ENCODE measurements at places on chromosomes 7 and 10.

DNA sequence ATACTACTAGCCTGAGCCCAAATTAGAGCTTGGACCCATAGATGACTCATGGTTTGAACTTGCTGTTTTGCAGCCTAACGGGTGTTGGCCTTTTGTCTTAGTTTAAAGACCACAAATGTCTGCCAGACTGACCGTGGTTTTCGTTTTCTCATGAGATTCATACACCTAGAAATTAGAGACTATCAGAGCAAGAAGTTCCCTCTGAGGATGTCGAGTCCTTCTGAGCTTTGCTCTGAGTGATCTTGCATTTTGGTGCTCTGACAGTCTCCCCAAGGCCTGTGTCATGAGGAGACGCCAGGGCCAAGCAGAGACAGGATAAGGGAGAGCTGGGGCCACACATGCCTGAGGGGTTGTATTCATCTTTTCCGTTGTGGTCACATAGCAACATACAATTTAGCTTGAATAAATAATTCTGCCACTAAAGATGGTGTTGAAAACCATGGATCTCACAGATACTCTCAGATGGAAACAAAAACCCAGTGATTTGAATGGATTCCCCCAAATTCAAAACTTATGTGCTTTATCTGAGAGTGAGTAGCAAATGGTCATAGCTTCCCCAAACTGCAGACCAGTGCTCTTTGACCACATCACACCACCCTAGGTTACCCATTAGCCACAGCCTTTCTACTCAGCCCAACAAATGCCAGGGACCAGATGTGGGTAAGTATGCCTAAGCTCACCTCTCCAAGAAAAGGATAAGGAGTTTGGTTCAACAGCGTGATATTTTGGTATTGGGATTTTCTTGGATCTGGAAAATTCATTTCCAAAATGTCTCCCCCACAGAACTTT, 762.0 kb upstream of the IGFBP3 start:
- no peak for DNase-seq

- no peak for DNase-seq
These were observed 31.9 kb downstream of the EBF3 start for GRCh38 chr10:129932182-129932581.

DNA sequence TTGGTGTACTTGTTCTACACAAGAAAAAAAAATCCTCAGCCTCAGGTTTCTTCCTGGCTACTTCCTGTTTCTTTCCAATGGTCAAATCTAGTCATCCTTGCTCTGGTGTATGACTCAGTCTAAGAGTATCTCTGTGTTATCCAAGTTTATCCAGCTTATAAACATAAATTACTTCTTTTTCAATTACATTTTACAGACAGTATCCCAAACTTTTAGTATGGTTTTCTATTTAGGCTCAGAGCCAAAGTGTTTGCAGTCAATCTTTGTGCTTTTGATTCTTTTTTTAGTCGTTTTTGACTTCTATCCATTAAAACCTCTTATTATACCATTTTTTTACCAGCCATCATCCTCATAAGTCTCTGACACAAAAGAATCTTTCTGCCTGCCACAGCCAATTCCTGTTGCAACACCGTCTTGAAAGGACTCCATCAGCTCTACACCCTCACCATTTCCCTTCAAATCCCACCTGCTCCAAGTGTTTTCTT, 294.6 kb downstream of the PTEN start:
- no peak for DNase-seq

DNA sequence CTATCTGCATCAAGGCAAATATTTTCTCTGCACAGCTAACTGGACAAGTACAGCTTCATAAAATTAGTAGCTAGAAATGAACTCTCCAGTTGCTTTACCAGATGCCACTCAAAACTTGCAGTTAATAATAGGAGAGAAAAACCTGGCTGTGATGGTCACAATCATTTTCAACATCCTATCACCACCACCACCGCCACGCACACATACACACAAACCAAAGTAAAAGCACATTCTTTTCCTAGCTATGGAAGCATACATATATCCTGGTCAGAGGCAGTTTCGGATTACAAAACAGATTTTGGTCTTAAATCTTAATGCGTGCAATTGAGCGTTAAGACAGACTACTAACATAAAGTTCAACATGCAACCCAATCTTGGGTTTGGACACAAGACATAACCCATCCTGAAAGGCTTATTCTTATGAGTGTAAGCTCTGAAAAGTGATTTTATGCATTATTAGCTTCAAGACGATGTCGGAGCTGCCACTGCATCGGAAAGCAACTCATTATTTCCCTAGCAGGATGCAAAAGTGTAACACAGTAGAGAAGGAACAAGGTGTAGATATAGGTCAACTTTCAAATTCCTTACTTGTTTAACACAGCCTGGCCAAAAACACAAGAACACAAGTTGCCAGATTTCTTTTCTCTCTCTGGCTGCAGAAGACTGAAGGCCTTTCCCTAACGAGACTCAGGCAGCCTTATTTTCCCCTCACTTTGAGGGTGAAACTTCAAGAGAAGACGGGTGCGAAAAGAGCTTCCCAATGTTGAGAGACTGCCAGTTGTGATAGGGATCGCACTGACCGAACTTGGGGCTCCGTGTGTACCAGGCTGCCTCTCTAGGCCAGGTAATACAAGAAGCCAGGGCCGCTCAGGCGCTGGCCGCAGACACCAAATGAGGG, 1.2 kb downstream of the CACUL1 start:
- no peak for DNase-seq

DNA sequence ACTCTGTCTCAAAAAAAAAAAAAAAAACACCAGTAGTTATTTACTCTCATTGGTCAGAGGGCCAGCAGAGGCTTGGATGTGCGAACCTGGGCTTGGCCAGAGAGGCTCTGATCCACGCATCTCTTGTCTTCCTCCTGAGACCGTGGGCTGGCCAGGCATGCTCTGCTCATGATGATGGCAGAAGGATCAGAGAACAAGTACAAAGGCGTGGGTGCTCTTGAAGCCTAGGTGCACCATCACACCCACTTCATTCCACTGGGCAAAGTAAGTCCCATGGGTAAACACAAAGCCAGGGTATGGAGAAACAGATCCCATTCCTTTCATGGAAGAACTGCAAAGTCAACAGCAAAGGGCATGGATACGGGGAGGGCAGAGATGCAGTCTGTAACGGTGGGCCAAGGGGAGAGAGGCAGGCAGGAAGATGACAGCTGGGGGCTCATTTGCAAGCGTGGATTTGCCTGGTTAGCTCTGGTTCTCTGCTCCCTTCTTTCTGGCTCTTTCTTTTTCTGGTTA, 128.2 kb upstream of the SDK1 start:
- no peak for DNase-seq

- no peak for DNase-seq
These were observed 100.3 kb upstream of the AGBL3 start for GRCh38 chr7:134885967-134886352.
